ENCODE measurements at places on chromosomes 5 and 9. TPM values are rescaled to one million over a fixed set of nuclear protein-coding genes. Genes with fewer than 3 reads are reported as not detected.

- DNase-seq = peak; percentile 87
Observed at GRCh38 chr5:95631991-95632675, 12.2 kb downstream of the GPR150 start.

DNA sequence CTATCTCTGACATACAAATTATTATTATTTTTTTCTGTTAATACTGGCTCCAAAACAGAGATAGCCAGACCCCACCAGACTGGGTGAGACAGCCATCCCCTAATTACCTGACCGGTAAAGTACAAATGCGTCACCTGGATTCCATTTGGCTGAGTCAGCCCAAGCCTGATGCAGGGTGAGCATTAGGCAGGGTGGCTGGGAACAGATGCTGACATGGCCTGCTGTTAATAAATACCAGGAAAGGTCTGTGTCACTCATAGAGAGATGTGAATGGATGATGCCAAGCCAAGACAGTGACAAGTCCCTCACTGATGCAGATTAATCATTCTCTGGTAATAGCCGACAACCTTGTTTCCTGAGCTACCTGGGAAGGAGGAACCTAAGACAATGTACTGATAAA is 183.5 kb downstream of the TRIM32 start:
- DNase-seq = no peak

DNA sequence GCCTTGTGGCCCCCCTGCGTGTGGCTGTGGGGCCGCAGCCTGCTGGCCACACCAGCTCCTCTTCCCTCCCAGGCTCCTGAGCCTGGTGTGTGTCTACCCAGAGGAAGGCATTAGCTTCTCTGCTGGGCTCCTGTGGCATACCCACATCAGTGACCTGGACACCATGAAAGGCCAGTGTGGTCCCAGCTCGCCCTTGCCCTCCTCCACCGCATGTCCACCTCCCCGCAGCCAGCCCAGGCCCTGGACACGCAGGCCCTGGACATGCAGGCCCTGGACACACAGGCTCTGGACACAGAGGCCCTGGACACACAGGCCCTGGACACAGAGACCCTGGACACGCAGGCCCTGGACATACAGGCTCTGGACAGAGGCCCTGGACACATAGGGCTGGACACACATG is 153.4 kb upstream of the PPP1R26 start:
- DNase-seq = no peak

- no peak for DNase-seq
Observed at GRCh38 chr9:120830151-120830550, 12.6 kb downstream of the PSMD5 start.

- DNase-seq = no peak
Observed at GRCh38 chr5:11166923-11167322, 405.9 kb upstream of the DAP start.

DNA sequence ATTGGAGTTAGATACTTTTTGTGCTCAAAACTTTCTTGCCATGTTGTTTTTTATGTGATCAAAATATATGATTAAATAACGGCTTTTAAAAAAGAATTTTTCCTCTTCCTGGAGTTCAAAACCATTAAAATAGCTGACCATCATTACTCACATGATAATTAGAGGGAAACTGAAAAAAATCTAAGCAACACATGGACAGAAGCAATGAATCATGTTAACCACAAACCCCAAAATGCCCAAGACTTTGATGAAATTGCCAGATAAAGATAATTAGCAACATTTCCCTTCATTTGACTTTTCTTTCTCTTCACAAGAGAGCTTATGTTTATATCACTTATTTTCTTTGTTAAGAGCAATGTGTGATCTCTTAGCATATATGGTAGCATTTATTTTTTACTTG is 1294.2 kb downstream of the EFNA5 start:
- no peak for DNase-seq

Gene ST8SIA4
- 31.6 TPM for total RNA-seq

DNA sequence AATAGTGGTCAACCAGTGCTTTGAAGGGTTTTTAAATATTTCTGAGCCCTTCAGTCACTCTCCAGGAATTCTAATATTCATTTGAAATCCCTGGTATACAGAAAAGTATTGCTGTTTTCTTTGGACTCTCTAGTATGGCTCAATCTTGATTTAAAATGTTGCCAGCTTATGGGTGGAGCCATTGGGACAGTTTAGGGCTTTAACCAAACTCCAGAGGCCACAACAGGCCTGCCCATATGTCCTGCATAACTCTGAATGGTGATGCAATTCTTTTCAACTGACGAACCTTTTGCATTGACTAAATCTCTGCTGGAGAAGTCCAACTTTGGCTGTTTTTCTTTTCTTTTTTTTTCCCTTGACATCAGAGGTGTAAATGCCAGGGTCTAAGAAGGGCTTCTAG is 10.3 kb upstream of the ANKHD1 start:
- DNase-seq = no peak

All from activated CD8-positive, alpha-beta T cell treated with anti-CD3 and anti-CD28 coated beads for 36 hours (primary cell).